ENCODE measurements at places on chromosomes 4 and X.

GRCh38 chr4:40629401-40630334, at the start of gene RBM47:
Gene RBM47 (minus strand): TSS chr4:40629864. CDS start chr4:40438893, 190,971 bp downstream.
- no peak for DNase-seq

DNA sequence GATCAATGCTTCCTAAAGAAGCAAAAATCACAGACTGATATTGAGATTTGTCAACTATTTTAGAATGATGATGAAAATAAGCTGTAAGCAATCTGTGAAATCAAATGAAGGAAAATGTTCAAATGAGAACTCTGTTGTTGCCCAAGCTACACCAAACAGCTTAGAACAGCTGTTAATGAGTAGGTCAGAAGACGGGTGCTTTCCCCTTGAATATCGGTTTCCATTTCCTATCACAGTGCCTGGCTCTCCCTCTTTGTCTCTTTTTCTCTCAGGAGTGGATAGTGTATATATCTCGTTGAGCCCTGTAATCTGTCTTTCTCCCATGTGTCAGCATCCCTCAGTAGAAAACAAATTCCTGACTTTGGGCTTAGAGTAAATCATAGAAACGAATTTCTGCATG, 1592.9 kb upstream of the TENM3 start:
- DNase-seq, result no peak

DNA sequence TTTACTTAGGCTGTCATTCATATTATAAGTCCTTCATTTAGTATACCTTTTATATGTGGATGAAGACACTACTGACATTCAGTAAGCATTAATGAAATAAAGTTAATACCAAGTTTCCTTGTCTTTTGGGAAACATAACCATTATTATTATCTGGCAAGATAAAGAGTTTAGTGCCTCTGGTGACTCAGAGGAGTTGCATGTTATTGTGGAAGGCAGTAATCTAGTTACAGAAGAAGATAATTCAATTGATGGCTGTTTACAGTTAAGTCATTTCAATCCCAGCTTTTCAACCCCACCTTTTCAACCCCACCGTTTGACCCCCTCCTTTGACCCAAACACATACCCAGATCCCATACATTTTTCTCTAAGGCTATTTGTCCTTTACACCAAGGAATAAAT, 143.8 kb downstream of the FANCB start:
- DNase-seq, result no peak

DNA sequence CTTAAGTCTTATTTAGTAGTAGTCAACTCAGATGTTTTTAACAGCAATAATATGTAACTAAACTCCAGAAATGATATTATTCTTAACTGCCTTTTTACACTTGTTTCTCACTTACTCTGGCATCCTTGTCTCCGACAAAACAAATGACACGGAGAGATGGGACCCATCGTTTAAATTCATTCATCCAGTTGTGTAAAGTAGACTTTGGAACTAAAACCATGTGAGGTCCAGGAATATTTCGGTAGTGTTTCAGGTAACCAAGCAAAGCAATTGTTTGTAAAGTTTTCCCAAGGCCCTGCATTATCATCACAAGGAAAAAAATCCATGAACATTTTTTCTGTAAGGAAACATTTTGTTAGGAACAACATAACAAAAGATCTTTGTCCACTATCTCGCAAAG, 11.6 kb downstream of the SMARCA1 start:
- DNase-seq, result no peak

GRCh38 chrX:125757794-125758564, 408.1 kb downstream of the DCAF12L2 start:
- DNase-seq, result no peak

DNA sequence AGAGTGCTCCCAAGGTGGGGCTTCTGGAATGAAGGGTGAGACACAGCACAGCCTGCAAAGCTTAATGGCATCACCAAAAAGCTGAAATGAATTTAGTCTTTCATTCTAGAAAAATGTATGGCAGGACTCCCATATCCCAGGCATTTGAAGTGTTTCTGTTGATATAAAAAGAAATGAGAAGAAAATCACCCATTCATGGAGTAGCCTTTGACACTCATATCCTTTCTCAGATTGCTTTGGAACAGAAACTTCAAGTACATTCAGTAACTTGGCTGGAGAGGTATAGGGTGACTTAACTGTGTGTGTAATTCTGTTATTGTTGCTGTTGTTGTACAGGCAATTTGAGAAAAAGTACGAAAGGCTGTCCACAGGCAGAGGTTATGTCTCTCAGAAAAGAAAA, 35.3 kb downstream of the C4orf54 start:
- DNase-seq, result no peak
